Occipital lobe (tissue), 3 donors: ENCODE measurements at places on chromosomes 6 and 20. TPM values are rescaled to one million over a fixed set of nuclear protein-coding genes. Genes with fewer than 3 reads are reported as not detected.

ENPP5 gene
- 4.7 TPM for total RNA-seq

TLDC2 gene
- 0.31 TPM for total RNA-seq

LY6G6F gene
- total RNA-seq, result not detected

BACH2 gene
- total RNA-seq, result 65.4 TPM

ASIP gene
- total RNA-seq, result not detected

SIRPD gene
- total RNA-seq, result not detected

MRAP2 gene
- 6.2 TPM for total RNA-seq

KCNK16 gene
- total RNA-seq, result not detected

THBD gene
- 0.94 TPM for total RNA-seq

VGLL2 gene
- total RNA-seq, result not detected

RAET1L gene
- 0.62 TPM for total RNA-seq

SLC25A27 gene
- total RNA-seq, result 30.7 TPM

RIMS4 gene
- 77.5 TPM for total RNA-seq

SPTLC3 gene
- 1.1 TPM for total RNA-seq

EYA2 gene
- total RNA-seq, result 0.94 TPM

TSPO2 gene
- not detected for total RNA-seq

HSPA1L gene
- 4.4 TPM for total RNA-seq

GRCh38 chr6:167952512-167952859 lies 45.0 kb upstream of the KIF25 start:
- DNase-seq, result no peak

DNA sequence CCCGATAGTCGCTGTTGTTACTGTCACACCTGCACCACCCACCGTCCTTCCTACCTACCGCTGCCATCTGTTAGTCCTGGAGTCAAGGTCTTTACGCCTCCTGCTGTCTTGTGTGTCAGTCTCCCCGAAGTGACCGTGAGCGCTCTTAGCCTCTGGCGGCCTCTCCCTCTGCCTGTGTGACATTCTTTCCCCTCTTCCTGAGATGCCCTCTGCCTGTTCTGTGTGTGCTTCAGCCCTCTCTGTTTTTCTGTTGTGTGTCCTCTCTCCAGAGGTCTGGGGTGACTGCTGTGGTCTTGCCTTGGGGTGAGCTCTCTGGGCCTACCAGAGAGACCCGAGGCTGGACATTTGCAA lies 54.9 kb downstream of the TCP11 start:
- no peak for DNase-seq

GRCh38 chr6:6474170-6474920 lies 114.2 kb upstream of the LY86 start:
- no peak for DNase-seq

DNA sequence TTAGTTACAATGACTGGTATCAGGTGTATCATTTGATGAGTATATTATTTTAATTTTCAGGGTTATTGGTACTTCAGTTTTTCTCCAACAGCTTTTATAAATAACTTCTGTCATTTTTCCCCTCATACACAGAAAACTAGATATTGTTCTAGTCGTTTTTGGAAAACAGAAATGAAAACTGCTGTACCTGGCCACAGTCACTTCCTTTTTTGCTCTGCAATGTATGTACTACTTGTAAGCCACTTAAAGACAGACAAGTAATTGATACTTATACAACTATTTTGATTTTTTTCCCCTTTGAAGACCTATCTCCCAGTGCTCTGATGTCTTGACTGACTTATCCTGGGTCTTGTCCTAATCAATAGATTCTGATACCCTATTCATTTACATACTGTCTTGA lies 218.6 kb upstream of the RUNX2 start:
- no peak for DNase-seq

DNA sequence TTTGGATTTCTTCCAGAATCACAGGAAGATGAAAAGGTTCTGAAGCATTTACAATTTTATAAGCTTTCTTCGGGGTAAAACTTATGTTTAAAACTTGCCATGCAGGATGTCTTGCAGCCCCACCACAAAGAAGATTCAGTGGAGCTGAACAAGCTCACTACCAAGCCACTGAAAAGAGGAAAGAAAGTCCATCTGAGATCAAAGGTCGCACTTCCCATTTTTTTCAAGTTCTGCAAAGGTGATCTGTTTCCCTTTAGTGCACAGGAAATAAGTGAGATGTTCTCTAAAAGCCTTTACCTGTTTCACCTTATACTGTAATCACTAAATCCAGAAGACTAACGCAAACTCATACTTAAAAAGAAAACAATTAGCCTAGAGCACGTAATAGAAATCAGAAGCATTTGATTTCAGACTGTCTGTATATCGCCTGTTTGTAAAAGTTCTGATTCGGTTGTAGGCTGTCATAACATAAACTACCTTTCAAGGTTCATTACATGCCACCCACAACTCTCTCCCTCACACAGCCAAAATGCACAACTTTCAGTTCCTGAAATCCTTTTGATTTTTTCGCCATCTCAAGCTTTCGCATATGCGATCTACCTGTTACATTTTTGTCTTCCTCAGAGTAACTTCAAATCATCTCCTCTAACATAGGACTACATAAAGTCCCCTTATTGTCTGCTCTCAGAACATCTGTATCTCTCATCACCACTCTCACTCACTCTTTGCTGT lies 1.8 kb downstream of the ECHDC1 start:
- DNase-seq, result no peak

GRCh38 chr20:48903705-48904104 lies 17.8 kb upstream of the ARFGEF2 start:
- no peak for DNase-seq

- no peak for DNase-seq
These were observed 11.8 kb upstream of the GPSM3 start for GRCh38 chr6:32204268-32204715.

GRCh38 chr6:27630727-27631608 lies 158.1 kb upstream of the ZNF184 start:
- peak; percentile 52 for DNase-seq

DNA sequence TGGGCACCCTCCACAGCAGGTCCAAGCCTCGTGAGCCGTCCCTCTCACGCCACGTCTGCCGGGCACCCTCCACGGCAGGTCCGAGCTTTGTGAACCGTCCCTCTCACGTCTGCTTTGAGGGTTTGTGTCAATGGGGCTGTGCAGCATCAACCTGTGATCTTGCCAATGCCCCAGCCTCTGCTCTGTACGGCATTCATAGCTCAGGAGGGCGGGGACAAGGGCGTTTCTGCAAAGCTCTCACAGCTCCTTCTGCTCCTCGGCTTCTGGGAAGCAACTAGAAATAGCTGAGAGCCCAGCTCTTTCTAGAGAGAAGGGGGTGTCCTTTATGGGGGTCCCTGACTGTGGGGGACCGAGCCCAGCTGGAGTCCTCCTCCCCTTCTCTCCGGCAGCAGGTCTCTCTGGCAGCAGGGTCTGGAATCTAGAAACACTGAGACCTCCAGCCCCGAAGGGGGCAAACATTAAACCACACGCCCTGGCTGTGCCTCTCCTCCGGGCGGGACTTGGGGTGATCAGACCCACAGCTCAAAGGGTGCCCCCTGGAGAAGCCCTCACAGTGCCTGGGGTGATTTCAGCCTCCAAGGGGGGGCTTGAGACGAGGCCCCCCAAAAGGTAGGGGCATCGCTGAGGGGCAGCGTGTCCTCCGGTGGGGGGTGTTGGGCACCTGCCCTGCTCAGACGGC lies 41.2 kb upstream of the CHRNA4 start:
- no peak for DNase-seq

DNA sequence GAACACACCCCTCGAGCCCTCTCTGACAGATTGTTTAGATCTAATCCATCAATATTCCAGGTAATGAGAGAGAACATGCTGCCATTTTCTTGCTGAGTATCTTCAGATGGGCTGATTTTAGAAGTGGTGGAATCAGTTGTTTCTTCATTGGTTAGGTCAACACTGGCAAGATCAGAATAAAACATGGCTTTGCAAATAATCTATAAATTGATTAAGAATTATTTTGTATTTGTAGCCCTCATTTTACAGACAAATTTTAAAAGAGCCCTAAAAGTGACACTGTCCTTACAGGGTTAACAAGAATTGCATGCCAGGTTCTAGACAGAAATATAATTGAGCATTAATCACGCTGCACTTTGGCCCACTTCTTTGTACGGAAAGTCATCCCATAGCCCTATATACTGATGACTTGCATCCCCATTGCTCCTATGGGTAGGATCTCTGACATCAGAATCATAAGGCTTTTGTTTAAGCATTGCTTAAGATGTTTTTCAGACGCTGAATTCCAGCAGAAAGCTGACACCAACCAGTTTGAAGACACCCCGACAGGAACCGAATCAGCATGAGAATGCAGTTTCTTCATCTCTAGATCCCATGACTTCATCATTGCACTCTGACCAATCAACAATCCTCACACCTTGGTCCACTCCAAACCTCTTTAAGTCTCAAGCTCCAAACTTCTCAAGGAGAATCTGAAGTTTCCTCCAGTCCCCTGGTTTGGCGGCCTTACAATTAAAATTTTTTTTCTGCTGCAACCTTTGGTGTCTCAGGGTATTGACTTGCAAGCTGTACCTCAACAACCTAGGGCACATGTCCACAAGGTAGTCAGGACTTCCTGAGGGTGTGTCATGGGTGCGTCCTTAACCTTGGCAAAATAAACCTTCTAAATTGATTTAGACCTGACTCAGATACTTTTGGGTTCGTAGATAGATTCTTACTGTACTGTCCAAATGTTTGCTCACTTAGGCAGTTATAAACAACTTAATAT lies 7.8 kb downstream of the TDP2 start:
- no peak for DNase-seq

DNA sequence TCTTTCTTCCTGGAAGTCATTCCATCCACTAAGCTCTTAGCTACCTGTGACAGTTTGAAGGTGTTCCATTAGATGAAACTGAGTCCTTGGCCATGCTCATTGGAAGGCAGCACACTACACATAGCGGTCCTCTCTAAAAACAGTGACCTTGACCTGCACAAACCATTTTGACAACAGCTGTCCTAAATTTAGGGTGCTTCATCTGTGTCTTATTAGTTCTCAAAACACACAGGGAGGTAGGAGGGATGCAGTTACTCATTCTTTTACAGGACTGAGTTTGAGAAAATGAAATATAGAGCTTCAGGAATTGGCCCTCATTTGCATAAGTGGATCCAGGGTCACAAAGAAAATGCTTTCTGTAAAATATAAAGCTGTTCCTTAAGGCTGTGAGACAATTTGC lies 20.4 kb upstream of the MAP3K4 start:
- DNase-seq, result no peak

GRCh38 chr6:120384671-120385070 lies 949.6 kb downstream of the TBC1D32 start:
- DNase-seq, result no peak

DNA sequence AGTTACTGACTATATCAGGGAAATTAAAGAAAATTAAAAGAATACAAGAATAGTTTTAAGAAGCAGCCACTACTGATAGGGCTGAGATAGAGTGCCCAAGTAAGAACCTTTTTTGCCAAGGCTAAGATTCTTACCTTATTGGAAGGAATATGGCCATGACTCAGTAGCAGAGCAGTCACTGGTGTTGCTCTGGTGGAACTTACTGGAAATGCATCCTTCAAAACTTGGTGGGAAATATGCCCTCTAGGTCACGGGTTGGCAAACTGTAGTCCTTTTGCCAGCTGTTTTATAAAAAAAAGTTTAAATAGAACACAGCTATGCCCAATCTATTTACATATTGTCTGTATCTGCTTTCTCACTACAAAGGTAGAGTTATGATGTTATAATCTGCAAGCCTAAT lies 6.0 kb downstream of the HSF2 start:
- no peak for DNase-seq

- no peak for DNase-seq
These were observed 23.2 kb upstream of the ELOVL2 start for GRCh38 chr6:11067348-11067747.

DNA sequence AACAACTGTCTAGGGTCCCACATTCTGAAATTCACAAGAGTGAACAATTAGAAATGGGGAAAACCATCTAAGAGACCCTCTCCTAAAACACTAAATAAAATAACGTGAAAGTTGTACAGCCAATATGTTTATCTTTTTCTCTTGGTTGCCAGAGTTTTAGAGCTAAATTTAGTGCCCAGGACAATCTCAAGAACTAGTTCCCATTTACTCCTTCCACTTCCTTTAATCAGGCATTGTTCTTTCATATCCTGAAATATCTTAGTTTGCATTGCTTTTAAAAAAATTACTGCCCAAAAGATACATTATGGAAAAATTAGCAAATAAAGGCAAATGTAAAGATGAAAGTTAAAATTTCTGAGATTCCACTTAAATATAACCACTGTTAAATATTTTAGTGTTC lies 33.1 kb upstream of the UBR2 start:
- DNase-seq, result no peak

DNA sequence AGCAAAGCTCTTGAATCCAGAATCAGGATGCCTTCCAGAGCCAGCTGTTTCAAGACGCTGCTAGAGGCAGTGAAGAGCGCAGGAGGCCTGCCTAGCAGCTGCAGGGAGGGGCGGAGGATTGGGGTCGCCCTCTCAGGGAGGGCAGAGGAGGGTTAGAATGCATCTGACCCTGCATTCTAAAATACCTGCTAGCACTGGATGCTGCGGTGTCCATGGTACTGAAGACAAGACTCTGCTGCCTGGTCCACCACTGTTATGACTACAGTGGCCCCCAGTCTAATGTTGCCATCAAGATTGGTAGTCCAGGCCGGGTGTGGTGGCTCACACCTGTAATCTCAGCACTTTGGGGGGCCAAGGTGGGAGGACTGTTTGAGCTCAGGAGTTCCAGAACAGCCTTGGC lies 193.7 kb upstream of the PROKR2 start:
- no peak for DNase-seq

DNA sequence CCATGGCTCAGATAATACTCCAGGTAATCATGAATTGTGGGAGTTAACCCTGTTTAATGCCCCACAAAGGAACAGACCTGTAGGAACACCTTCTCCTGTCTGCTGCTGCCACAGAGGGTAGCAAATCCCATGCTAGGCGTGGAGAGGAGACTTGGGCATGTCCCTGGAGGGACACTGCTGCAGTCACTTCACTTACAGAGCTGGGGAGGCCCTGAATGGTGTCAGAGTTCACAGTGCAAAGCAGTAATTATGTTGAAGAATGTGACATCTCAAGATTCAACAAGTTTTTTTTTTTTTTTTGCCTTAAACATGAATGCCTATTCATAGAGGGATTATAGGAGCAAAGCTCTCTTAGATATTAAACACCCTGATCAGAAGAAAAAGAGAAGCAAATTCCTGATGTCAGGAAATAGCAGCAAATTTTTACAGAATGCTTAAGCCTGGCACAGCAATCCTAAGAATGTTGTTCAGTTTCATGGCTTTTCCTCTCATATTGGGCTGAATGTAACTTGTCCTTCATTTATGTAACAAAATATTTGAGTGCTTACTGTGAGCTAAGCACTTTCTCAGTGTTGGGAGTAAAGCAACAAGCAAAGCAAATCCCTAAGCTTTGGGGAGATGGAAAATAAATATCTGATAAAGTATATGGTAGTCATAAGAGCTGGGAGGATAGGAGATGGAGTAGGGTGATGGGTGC lies 45.0 kb downstream of the CARMIL1 start:
- no peak for DNase-seq
